ENCODE measurements at places on chromosomes 4 and X.

- no peak for DNase-seq
Observed at GRCh38 chrX:25925946-25926345, 212.2 kb upstream of the MAGEB18 start.

DNA sequence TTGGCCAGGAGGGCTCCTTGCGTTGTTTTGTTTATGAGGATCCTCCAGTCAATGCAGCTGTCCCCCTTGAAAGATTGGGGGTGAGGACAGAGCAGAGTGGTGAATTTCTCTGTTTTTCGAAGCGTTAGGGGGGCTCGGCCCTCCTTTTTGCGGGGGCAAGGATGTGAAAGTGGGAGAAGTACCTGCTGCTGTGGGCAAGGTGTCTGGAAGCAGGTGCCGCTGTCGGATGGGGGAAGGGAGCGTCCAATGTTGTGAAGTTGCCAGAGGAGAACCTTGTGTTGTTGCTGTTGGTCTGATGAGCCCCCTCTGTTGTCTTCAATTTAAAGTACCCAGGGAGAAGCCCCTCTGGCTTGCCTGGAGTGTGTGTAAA lies 613 bp downstream of the GLRB start:
- DNase-seq = no peak

DNA sequence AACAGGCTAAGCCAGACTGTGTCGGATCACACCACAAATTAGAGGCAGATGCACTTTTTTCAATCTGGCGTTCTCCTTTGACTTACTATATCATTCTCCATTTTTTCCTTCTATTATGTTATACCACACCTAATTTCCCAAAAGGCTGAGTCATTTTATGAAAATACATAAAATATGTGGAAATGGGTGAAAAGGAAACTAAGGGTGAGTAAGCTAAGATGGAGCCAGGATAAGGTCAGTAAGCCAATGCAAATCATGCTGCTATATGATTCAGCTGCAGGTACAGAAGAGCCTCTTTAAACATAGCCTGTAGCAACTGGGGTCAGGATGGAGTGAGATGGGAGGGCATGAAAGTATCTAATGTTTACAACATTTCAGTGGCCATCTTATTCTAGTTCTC lies 94.0 kb upstream of the TEX13A start:
- DNase-seq = no peak

DNA sequence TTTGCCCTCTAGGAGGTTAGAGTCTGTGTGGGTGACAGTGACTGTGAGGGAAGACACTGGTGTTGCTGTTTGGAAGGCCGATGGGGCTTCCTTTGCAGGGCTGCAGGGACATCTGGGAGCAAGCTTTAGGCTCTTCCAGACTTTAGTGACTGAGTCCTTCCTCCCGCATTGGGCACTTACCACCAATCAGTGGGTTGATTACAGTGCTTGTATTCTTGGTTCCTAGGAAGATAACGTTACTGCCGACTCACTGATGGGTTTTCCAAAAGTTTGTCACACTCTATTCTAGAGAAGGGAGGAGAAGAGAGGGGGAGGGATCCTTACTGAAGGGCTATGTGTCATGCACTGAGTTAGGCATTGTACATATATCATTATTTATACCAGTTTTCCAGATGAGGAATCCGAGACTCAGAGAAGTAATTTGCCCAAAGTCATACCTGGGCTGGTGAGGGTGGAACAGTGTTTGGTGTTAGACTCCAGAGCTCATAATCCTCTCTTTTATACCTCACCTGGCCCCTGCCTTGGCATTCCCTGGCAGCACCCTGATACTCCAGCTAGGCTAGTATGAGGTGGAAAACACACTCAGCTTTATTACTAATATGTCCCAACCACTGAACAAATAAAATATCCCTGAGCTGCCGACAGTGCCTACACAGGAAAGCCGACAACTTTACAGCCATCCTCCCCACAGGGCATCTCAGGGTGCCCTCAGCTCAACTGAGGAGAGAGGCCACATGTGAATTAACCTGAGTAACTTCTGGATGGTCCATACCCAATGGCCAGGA lies 3.8 kb downstream of the CHST7 start:
- no peak for DNase-seq

DNA sequence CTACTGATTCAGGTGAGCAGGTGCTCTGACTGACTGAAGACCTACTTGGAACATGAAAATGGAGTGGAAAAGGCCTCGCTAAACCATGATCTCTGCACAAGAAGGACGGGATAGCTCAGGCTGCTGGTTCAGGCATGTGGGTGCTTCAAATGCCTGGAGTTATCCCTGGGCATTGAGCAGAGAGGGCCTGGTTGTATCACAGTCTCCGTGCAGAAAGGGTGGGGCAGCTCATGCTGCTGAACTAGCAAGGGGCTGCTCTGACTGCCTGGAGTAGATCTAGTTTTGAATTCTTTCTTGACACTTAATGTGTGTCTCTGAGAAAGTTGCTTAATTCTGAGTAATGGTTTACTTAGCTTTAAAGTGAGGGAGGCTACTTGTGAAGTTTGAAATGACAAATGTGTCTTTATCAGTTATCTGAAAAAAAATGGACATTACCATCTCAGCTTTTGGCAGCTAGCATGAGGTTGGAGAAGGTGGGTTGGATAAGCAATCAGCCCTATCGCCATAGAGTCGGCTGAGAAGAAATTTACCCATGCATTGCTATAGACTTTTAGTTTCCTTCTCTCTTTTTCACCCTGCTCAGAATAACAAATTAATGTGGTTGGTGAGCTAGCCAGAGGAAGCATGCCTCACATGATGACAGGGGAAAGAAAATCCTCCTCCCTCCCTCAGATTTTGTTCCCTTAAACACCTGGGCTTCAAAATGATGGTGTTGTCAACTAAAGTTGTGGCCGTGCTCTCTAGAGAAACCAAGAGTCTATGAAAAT lies 832.4 kb downstream of the STIM2 start:
- no peak for DNase-seq

- DNase-seq = no peak
Observed at GRCh38 chrX:150753968-150754367, 60.8 kb downstream of the MTMR1 start.

- no peak for DNase-seq
Observed at GRCh38 chrX:148611993-148612392, 111.6 kb downstream of the AFF2 start.

DNA sequence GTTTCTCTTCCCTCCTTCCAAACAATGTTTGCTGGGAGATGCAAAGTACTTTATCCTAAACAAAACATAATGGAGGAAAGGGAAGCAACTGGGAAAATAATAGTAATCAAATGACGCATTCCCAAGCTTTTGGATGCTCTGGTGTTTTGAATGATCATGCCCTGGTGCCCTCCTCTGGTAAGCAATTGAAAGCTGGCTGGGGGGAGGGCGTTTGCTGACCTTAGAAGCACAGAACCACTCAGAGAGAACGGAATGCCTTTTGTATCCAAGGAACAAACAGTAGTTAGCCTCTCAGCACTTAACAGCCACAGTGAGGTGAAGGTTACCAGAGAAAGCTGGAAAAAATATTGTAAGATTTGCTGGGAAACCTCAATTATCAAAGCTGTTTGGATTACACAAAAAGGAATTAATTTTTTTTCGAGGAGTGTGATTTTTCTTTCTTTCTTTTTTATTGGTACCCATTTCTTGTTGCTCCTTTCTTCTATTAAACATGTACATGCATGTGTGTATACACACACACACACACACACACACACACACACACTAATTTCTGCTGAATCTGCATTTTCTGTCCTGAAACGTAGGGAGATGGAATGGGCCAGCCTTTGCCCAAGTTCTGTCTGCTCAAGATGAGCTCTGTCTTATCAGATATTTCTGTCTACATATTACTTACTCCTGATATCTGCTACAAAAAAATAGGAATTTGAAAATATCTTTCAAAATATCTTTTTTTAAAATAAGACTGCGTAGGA lies 155.8 kb upstream of the IGFBP7 start:
- DNase-seq = no peak

DNA sequence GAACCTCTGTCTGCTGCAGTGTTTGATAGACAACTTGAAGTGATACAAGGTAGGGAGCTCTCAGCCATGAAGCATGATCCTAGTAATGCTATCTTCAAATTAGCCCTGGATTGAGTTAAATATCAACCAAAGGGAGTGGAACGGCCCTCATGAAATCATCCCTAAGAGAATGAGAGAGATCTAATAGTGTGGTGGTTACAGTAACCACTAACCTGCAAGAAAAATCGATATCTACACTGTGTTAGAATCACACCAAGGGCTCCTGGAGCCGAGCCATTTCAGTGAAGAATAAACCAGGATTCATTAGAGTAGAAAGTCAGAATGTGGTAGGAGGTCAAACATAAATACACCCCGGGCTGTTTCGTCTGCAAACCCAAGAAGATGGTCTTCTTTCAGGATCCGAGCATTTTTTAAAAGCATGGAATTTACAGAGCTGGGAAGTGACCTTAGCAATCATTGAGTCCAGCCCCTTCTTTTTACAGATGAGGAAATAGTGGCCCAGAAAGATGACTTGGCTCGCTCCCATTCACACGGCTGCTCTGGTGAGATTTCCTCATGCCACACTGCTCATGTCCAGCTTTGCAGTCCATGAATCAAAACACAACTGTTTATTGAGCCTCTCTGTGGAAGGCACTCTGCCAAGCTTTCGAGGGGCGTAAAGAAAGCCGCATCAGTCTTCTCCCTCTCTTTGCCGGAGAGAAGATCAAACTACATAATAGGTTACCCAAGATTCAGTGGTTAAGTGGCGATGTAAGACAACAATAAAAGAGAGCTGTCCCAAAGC lies 5.5 kb upstream of the DCTD start:
- DNase-seq = no peak

DNA sequence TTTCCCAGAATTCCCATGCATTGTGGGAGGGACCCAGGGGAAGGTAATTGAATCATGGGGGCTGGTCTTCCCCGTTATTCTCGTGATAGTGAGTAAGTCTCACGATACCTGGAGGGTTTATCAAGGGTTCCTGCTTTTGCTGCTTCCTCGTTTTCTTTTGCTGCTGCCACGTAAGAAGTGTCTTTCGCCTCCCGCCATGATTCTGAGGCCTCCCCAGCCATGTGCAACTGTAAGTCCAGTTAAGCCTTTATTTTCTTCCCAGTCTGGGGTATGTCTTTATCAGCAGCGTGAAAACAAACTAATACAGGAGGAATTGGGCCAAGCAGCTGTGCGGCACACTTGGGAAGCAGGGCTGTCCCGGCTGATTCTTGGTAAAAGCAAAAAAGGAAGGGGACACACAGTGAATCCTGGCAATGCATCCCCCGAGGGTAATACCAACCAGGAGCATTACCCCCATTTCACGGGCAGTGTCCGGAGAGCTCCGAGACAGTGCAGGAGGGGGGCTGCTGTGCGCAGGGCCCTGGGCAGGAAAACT lies 185.7 kb downstream of the AFAP1 start:
- peak; percentile 69 for DNase-seq

DNA sequence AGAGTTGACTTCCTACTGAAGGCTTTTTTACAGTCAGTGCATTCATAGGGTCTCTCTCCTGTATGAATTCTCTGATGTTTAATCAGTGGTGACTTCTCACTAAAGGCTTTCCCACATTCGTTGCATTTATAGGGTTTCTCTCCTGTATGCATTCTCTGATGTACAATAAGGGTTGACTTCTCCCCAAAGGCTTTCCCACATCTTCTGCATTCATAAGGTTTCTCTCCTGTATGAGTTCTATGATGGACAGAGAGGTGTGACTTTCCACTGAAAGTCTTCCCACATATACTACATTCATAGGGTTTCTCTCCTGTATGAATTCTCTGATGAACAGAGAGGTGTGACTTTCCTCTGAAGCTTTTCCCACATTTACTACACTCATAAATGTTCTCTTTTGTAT lies 45.2 kb downstream of the ZNF674 start:
- no peak for DNase-seq

DNA sequence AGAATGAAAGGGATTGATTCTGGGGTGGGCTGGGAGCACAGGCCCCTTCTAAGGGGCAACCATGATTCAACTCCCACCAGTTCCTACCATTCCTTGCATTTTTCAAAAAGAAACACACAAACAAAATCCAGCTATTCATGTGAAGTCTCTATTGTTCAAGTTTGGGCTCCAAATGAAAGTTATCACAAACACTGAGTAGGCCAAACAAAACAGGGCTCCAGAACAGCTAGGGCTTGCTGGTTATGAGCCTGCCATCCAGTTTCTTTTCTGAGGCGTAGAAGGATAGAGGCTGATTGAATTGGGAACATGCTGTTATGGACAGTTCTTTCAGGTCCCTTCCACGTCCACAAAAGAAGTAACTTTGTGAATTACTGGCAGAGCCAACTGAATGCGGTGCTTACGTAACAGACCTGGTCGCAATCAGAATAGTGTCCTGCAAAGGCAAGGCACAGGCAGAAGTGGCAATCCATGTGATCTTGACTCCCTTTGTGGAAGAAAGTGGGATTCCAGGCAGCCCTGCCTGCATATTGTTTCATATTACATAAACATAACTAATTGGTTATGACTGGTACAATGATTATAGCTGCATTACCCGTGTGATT lies 244.5 kb downstream of the SCFD2 start:
- no peak for DNase-seq
